ENCODE measurements at places on chromosomes 1 and 21.

GRCh38 chr1:197438010-197438790, 170.1 kb downstream of the CRB1 start:
- DNase-seq: no peak

DNA sequence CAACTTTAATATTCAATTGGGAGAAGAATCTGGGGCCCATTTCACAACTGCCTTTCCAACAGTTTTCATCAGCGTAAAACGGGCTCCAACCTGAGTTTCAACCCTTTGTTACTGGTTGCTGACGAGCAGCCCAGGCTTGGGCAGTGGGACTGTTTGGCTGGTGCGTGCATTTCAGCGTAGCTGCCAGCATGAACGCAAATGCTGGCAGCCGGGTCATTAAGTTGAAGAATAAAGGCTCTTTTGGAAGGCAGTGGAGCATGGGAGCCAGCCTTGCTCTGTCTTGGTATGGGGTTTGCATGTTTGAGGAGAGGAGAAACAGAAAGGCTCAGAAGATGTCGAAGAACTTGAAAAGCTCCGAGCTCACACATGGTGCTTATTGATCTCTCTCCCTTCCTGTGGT, 40.7 kb downstream of the WDR3 start:
- no peak for DNase-seq

- DNase-seq: no peak
Observed at GRCh38 chr1:38860454-38860795, 853 bp upstream of the RRAGC start.

GRCh38 chr1:87318806-87319205, 9.9 kb upstream of the LMO4 start:
- no peak for DNase-seq

GRCh38 chr21:10639123-10639522, 117.7 kb downstream of the TPTE start:
- no peak for DNase-seq

DNA sequence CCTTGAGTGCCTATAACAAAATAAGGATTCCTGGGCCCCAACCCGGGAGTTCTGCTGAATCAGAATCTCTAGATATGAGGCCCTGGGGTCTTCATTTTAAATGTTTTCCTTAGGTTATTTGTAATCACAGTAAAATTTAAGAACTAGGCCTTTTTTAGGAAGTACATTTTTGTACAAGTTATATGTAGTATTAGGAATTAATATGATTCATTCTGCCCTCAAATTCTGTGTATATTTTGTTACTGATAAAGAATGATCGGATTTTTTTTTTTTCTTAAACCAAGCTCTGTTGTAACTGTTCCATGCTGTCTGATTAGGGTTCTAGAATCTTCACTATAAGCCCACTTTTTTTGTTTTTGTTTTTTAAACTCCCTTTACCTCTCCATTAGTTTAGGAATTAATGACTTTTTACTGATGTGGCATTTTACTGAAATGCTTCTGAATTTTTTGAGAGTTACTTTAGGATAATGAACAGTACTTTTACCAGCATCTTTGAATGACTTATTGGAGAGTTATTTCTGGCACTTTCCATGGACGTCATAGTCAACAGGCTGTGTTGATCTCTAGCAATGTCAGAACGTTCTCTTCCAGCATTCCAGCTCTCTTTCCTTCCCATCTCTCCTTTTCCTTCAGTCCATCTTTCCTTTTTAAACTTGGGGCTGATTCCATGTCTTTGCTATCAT, 48.3 kb downstream of the CLIC4 start:
- peak; percentile 58 for DNase-seq

DNA sequence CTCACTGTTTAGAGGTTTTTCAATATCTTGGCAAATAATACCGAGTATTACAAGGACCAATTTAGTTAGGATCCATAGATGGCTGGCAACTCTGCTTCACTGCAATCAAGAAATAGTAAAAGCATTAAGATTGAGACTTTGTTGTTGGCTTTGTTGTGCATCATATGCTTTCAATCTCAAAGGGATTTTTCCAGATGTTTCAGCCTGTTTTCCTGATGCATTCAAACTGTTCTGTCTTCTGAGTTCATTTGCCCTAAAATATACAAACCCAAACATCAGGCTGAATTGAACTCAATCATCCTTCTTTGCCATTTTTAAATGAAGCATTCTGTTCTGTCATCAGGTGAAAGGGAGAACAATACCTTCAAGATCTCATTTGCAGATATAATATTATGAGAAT, 248.7 kb downstream of the TTLL7 start:
- no peak for DNase-seq

- no peak for DNase-seq
Observed at GRCh38 chr1:204769997-204770396, 84.5 kb upstream of the LRRN2 start.

DNA sequence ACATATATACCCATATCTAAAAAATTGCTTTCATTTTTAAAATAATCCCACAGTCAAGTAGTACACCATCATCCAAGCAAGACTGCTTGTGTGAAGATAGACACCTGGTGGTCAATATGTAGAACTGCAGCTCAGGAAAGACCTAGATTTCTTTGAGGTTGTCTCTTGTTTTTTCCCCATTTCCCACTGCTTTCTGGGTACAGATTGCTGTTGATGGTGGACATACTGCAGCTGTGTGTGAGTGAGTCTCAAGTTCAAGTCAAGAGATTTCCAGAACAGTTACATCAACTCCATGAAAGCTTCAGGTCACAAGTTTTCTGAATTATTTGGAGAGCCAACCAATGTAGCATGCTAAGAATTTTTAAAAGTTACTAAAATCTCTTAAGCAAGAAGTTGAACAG, 306.4 kb downstream of the DUSP10 start:
- no peak for DNase-seq

DNA sequence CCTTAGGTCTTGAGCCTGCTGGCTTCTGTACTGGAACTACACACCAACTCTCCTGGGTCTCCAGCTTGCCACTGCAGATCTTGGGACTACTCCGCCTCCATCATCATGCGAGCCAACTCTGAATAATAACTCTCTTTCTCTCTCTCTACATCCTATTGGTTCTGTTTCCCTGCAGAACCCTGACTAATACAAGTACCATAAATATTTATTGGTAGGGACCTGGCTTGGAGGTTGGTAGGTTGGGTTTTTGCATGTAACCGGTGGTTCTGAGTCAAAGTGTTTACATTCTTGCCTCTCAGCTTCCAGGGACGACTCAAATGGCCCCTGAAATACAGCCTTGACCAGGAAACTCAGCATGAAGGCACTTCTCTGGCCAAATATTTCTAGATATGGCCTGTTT, 110.4 kb downstream of the KCND3 start:
- no peak for DNase-seq

DNA sequence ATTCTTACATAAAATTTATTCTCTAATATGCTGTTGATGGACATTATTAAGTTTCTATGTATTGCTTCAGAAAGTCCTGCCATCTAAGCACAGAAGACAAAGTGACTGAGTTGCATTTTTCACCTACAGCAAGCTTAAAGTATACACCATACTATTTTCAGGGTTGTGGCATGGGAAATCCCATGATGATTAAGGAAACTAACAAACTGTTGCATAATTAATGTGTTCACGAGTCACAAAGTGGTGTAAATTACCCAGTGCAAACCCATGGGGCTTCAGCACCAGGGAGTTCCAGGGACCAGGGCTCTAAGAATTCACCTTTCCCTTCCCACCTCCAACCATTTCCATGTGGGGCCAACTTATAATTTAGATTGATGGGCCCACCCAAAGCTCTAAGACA, 81.9 kb upstream of the NR5A2 start:
- DNase-seq: no peak

- peak; percentile 44 for DNase-seq
Observed at GRCh38 chr1:61079898-61080336, 2.4 kb upstream of the NFIA start.

GRCh38 chr1:111827946-111828345, 72.2 kb downstream of the DDX20 start:
- no peak for DNase-seq

GRCh38 chr1:154788886-154789285, 81.2 kb downstream of the KCNN3 start:
- DNase-seq: no peak

DNA sequence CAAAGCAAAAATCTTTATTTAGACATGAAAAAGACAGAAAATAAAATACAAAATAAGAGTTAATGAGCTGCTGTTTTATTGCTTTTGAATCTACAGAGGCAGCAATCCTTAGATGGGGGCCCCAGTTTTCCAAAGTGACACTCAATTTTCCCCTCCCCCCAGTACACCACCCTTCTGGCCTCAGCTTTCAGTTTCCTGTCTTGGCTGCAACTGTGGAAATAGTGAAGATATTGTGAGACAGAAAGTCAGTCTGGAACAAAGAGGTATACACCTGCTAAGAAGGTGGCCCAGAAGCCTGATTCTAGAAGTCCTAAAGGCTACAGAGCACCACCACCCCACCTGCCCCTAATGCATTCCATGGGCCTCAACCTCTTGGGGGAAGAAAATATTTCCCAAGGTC, 1.1 kb upstream of the MTMR11 start:
- no peak for DNase-seq

GRCh38 chr1:42844592-42845140, 1.7 kb upstream of the ZNF691 start:
- no peak for DNase-seq

DNA sequence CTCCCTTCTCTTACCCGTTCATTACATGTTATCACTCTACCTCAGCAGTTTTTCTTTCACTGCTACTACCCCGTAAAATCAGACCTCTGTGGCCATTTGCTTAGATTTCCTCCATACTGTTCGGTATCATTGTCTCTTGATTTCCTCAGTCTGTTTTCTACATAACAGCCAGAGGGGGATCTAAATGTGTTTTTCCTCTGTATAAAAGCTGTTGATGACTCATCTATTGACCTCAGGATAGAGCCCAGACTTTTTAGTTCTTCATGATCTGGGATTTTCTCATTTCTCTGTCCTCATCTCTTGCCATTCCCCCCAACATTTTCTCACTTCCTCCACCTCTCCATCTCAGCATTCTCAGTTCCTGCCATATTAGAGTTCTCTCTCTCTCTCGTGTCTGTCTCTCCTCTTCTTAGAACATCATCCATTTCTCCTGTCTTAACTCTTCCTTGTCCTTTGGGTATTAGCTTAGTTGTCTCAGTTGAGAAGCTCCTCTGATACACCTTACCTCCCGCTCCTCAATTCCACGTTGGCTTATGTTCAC, 10.5 kb downstream of the OTUD3 start:
- no peak for DNase-seq

- no peak for DNase-seq
Observed at GRCh38 chr1:184010788-184011187, 26.7 kb downstream of the COLGALT2 start.

- peak; percentile 1 for DNase-seq
Observed at GRCh38 chr1:81366173-81366572, 434.6 kb upstream of the ADGRL2 start.

GRCh38 chr1:177328251-177328650, 157.5 kb downstream of the BRINP2 start:
- DNase-seq: no peak

DNA sequence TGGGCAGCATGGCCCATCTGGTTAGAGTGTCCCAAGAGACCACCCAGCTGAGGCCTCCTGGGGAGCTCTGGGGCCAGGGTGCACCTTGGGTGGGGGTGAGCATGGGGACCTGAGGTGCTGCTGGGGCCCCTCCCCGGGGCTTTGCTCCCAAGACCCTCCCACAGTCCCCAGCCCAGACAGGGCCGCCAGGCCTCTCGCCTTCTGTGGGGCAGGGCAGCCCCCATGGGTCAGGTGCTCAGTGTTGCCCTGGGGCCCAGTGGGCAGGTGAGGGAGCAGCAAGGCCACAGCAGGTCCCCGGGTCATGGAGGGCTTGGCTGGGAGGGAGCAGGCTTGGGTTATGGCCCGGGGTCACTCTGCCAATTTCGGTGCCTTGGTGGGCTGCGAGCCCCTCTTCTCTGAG, 24.5 kb upstream of the PEX10 start:
- DNase-seq: no peak

GRCh38 chr21:29506947-29507346, 208.2 kb downstream of the BACH1 start:
- DNase-seq: no peak

- peak; percentile 65 for DNase-seq
Observed at GRCh38 chr1:59128239-59128736, 168.6 kb upstream of the FGGY start.

- DNase-seq: peak; percentile 75
Observed at GRCh38 chr21:32844653-32845436, 73.3 kb upstream of the PAXBP1 start.

GRCh38 chr1:43558346-43558841, 27.7 kb downstream of the PTPRF start:
- no peak for DNase-seq

GRCh38 chr1:40404670-40405462, 31.3 kb downstream of the SMAP2 start:
- DNase-seq: peak; percentile 27

DNA sequence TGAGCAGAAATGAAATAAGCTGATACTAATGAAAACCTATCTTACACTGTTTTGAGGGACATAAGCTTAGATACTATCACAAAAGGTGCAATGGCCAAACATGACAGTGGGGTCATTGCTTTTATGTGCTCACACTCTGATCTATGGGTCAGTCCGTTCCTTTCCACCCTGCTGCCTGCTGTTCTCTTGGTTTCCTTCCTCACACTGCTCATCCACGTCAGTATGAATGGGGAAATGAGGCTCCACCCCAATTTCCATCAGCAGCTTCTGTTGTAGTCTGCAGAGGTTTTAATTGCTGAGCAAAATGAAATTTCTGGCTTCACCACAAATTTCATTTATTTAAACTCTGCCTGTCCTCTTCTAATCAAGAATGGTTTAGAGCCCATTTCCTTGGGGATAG, 155.2 kb downstream of the GABPA start:
- no peak for DNase-seq

DNA sequence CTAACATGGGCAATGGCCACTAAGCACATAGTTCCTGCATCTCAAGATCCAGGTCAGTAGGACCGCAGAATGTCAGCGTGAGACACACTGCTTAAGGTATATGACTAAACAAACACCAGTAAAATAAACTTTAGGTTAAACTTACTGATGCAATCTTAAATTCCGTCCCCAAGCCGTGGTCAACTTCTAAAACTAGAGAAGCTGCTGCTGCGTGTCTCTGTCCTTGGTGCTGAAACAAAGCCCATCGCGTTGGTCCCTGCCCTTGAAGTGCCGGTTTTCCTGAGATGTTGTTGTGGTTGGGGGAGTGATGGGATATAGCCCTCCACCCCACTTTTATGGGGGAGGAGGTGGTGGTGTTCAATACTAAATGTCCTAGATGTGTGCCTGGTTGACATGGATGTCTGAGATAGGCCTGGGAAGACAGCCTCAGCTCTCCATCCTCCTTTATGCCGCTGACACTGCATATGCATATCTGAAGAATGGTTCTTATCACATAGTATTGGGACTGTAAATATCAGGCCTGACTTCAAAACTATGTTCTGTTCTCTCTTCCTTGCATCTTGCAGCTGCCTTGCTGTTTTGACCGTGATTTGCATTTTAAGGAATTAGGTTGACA, 72.0 kb upstream of the KCNA3 start:
- peak; percentile 14 for DNase-seq

Measured in GM04504 (cell line).